Stimulated activated CD4-positive, alpha-beta T cell treated with anti-CD3 and anti-CD28 coated beads, TNF-alpha, amount 100 ng/mL, for 24 hours (primary cell): ENCODE measurements at places on chromosomes 3 and 15.

DNA sequence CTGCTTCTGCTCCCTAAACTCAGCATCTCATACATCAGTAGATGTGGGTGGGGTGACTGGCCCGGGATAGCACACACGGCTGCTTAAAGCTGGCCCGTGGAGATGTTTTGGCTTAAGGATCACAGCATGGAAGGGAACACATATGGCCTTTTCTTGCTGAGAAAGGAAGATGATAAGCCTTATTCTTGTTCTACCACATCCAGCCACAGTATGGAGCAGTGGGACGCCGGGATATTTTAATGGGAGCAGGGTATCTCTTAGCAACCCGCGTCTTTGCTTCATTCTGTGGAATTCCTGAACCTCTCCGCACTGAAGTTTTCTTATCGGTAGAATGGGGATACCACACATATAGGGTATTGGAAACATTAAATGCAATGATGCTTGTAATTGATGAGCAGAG, 94.1 kb upstream of the PROK2 start:
- DNase-seq = no peak

- DNase-seq = no peak
Measured at GRCh38 chr3:112425858-112426750, 73.2 kb downstream of the BTLA start.

DNA sequence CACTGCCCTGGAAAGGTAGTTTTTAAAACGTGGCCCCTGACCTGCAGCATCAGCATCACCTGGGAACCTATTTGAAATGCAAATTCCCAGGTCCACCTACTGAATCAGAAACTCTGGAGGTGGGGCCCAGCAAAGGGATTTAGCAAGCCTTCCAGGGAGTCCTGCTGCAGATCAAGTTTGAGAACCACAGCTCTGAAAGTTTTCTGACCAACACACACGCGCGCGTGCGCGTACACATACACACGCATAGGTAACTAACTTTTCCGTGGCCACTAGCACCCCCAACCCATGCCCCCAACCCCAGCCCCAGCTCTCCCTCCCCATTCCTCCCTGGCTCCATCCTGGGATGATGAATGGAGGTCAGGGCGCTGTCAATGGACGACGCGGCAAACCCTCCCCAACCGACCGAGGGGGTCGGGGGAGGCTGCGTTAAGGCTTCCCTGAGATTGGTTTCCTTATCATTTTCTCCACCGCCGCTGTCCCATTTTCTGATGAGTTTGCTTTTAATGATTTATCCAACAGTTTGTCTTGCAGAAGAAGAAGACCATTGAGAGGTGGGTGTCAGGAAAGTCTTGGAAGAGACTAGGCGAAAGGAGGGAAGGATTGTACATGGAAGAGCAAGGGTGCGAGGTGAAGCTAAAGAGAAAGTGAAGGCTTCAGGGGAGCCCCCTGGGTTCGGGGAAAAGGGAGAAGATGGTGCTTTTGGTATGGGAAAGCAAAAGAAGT, 590 bp upstream of the BOC start:
- DNase-seq = no peak

GRCh38 chr3:124780356-124780755, 50.1 kb downstream of the UMPS start:
- no peak for DNase-seq

DNA sequence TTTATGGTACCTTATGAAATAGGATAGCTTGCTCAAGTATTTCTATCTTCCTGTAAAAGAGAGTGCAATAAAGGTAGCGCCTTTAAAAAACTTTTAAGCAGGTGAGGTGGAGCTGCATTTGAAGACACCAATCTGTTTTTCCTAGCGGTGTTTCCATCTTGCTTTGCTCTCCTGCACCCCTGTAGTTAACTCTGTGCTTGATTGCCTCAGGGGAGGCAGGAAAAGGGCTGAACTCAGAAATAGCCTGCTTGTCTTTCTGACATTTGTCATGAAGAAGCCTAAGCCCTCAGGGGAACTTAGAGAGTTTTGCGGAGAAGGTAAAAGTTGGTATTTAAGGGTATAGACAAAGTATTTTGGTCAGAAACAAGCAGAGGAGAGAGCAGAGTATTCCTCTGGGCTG, 63.0 kb upstream of the TPRG1 start:
- no peak for DNase-seq

DNA sequence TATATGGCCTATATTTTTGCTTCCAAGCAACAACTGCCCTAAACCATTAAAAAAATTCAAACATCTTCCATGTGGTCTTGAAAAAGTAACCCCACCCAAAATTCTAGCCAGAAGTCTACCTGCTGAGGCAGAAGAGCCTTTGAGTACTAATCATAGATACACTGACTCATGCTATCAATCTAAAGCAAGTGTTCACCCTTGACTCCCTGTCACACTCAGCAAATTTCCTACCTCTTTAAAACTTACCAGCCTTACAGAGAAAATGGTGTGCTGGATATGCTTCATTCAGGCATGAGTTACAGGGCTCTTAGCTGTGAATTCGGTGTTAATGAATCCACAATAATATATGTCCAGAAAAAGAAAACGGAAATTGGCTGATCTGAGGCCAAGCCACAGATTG, 373.8 kb downstream of the MAGI1 start:
- no peak for DNase-seq

GRCh38 chr3:168443965-168444364, 348.2 kb upstream of the GOLIM4 start:
- DNase-seq = no peak

- no peak for DNase-seq
Measured at GRCh38 chr15:59622289-59622688, 10.7 kb downstream of the GCNT3 start.

DNA sequence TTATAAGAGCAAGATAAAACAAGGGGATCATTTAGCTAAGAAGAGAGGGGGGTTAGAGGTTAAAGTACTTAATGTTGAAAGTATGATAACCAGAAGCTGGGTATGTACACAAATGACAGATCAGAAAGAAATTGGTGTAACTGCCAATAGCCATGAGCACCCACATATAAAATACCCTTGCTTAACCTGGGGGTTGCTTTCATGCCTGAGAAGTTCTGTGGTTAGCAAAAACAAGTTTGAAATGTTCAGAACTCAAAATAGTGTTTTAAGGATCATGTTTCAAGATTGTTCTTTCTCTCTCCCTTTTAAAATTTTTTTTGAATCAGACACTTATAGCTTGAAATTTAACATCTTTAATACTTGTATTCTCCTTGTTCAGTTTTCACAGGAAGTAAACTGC, 321.4 kb upstream of the GBE1 start:
- DNase-seq = no peak

DNA sequence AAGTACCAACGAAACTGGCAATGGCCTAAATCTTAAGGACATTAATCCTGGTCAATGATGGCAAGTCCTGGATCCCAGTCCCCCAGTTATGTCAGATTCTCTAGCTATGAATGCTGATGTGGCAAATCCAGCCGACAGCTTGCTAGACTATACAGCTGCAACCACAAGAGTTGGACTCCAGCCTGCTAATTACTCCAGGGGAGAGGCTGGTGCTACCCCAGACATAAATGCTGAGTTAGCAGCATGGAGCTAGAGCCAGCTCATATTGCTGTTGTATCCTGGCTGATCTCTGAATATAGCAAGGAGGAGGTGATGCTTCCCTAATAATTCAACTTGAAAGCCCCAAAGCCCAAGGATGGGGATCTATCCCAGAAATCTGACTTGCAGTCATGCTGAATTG, 207.1 kb downstream of the LRRN1 start:
- DNase-seq = no peak

DNA sequence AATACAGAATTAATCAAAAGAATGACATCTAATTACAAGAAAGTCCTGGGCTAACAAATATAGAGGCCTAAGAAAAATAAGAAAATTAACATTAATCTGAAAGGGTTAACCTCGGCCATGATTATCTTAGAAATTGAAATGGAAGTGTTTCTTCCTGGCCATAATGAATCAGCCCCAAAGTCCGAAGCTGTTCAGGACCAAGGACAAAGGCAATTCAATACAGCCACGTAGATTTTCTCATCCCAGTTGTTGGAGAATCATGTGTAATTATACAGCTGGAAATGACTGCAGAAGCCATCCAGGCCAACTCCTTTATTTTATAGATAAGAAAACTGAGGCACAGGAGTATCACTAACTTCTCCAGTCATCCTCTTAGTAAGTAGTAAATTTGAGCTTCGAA, 38.0 kb upstream of the GBE1 start:
- DNase-seq = no peak

DNA sequence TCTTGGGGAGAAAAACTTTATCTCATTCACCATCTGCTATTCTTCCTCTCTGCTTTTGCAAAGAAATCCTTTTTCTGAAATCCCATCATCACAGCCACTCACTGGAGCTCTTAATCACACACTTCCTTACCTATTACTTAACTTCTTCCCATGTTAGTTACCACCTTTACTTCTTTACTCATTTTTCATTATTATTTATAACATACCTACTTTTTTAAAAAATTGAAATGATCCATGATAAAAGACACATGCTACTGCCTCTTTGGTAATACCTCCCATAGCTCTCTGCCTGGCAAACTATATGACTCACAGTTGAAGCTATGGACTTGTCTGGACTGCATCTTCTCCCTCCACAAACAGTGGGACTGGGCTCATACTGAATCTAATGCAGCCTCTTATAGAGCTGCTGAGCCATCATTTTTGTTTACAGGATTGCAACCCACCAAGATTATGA, 150.3 kb downstream of the TNIK start:
- no peak for DNase-seq

DNA sequence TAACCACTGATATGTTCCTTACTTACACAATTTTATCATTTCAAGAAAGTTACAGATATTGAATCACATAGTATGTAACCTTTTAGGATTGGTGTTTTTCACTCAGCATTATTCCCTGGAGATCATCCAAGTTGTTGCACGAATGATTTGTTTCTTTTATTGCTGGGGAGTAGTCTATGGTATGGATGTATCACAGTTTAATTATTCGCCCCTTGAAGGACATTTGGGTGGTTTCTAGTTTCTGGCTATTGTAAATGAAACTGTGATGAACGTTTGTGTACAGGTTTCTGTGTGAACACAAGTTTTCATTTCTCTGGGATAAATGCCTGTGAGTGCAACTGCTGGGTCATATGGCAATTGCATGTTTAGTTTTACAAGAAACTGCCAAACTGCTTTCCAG, 68.8 kb downstream of the NMNAT3 start:
- no peak for DNase-seq

DNA sequence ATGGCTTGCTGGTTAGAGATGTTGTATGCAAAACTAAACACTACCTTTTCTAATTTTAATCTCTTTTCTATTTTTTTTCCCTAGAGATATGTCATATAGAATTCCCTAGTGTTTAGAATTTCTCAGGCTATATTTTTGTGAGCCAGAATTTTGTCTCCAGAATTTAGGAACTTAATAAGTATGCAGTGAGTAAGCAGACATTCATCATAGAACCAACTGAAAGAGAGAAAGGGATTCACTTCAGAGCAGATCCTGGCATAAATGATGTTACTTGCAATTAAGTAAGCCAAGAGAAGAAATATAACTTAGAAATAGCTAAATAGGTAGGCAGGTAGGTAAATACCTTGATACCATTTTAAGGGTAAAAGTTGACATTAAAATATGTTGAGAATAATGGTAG, 288.9 kb downstream of the ZNF385D start:
- DNase-seq = no peak
